Fibroblast of lung (primary cell): ENCODE measurements at places on chromosomes 11 and 22.

DNA sequence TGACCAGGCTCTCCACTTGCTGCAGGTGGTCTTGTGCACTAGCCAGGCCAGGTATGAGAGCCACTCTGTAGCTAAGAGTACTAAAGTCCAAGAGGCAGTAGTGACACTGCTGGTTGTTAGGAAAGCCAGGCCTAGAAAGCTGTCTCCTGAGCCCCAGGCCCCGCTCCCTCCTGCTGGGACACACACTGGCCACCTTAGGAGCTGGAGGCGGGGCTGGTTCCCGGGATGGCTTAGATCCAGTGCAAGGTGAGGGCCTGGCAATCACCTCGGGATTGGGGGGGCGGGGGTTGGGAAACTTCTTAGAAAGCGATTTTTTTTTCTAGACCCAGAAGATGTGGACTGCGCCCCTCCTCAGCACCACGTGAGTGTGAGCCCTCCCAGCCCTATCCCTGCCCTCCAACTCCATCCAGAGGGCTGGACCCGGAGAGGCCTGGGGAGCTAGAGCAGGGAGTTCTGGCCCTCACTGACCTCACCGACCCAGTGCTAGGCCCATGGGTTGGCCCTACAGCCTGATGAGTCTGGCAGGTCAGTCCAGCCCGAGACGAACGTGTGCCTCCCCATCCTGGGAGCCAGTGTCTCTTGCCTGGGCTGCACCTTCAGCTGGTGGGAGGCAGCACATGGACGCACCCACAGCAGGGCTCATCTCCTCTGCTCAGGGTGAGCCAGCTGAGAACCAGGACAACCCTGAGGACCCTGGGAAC, 18.1 kb downstream of the SLC37A2 start:
- no peak for DNase-seq

DNA sequence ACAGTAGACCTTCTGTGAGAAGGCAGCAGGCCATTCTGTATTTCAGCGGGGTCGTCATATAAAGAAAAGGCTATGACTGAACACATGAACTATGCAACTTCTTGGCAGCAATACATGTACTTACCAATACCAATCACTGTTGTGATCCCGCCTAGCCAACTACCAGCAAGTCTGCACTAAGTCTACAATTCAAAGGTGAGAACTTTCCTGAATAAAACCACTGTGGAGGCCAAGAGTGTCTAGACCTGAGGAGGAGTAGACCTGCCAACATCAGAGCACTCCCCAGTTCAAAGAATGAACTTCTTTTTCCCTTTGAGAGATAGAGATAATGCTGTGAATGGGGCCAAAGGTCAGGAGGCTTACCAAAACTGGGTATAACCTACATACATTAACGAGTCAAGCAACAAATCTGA, 108.2 kb downstream of the SIK3 start:
- peak; percentile 90 for DNase-seq

DNA sequence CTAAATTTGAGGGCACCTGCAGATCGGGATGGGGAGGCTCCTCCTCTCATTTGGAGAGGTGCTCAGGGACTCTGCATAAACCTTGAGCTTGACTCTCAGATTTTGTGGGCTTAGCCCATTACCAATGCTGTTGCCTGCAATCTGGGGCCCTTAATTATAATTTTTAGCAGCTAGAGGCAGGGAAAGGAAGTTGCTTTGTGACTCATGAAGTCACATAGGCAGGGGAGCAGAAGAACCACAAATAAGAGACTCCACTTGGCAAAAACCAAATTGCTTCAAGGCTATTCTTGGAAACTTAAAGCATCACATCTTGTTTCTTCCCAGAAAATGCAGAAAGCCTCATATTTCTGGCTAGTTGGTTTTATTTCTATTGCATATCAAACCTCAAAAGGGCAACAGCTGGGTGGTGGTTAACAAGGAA, 46.9 kb downstream of the MICAL2 start:
- DNase-seq, result peak; percentile 94

- peak; percentile 61 for DNase-seq
These were observed 375.6 kb downstream of the KCNA4 start for GRCh38 chr11:29641201-29641600.

DNA sequence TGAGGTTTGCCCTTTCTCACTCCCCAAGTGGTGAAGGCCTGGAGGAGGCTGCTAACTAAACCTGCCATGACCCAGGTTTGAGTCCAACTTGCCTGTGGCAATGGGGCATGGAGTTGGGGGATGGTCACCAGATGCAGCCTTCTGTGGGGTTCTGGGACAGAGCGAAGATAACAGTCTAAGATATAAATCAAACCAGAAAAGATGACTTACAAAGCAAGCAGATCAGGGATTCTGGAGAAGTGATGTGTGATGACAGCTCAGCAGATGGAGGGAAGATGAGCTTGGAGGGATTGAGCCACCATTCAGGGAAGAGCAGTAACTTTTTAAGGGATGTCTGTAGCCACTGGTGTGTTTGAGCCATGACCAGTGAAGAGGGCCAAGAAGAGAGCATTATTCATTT, 63.6 kb downstream of the MTNR1B start:
- DNase-seq, result no peak
